Small intestine (tissue), 16 donors: ENCODE measurements at places on chromosomes 4 and X. TPM values are rescaled to one million over a fixed set of nuclear protein-coding genes. Genes with fewer than 3 reads are reported as not detected.

GRCh38 chr4:105859233-105859632 is 36.0 kb upstream of the NPNT start:
- no peak for DNase-seq

GRCh38 chr4:71063711-71064110 is 70.3 kb downstream of the DCK start:
- no peak for DNase-seq

- no peak for DNase-seq
Measured at GRCh38 chrX:107014936-107015335, 14.9 kb upstream of the MORC4 start.

DNA sequence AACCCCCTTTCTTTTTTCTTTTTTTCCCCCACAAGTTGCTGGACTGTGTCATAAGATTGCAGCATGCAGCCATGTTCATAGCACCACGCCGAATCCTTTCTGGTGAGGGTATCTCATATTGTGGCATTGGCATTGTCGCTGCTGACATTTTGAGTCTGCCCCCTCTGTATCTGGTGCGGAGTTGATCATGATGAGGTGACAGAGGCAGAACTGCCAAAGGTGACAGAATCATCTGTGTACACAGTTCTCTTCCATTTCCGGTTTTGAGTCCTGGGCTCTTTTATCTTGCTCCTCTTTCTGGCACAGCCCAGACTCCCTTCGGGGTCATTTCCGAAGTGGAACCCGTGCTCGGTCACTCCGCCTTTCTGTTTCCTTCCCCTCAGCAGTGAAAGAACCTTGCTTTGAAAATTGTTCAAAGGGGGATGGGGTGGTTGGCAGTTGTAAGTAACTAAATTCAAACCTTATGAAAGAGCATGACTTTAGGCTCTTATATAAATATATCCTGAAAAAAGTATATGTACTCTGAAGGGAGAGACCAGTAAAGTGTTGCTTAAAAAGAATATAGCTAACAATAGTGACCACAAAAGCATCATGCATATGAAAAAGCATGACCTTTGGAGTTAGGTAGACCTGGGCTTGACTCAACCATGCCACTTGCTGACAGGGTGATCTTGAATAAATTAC is 55.0 kb upstream of the BMP2K start:
- peak; percentile 26 for DNase-seq

DNA sequence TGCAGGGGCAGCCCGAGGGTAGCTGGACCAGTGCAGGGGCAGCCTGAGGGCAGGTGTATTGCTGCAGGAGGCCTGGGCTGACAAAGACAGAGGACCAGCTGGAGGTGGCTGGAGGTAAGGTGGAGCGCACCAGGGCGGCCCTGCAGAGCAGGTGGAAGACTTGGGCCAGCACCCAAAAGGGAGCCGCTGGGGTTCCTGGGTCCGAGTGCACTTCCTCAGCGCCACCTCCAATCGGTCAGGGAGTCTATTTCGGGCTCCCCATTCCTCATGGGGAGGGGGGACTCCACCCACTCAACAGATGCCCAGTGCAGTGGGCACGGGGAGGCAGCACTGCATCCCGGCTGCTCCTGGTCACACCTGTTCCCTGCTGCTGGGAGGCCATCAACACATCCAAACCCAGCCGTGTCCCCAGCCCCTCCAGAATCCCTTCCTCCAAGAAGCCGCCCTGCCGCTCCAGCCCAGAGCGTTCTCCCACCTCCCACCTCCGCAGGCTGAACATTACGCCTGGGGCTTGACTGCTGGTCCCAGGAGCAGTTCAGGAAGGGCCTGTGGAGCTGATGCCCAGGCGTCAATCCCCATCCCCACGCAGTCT is 1.5 kb downstream of the LRPAP1 start:
- peak; percentile 11 for DNase-seq

- no peak for DNase-seq
Measured at GRCh38 chrX:46727441-46727840, 31.5 kb downstream of the SLC9A7 start.

Gene SORCS2
- polyA plus RNA-seq, result not detected

Gene FOXR2
- not detected for polyA plus RNA-seq

Gene NUDT10
- 1.5 TPM for polyA plus RNA-seq

Gene ARX
- polyA plus RNA-seq, result 1.4 TPM

Gene WDFY3
- polyA plus RNA-seq, result 33.3 TPM
